Nephron progenitor cell (in vitro differentiated cells): ENCODE measurements at places on chromosomes 16 and 17.

DNA sequence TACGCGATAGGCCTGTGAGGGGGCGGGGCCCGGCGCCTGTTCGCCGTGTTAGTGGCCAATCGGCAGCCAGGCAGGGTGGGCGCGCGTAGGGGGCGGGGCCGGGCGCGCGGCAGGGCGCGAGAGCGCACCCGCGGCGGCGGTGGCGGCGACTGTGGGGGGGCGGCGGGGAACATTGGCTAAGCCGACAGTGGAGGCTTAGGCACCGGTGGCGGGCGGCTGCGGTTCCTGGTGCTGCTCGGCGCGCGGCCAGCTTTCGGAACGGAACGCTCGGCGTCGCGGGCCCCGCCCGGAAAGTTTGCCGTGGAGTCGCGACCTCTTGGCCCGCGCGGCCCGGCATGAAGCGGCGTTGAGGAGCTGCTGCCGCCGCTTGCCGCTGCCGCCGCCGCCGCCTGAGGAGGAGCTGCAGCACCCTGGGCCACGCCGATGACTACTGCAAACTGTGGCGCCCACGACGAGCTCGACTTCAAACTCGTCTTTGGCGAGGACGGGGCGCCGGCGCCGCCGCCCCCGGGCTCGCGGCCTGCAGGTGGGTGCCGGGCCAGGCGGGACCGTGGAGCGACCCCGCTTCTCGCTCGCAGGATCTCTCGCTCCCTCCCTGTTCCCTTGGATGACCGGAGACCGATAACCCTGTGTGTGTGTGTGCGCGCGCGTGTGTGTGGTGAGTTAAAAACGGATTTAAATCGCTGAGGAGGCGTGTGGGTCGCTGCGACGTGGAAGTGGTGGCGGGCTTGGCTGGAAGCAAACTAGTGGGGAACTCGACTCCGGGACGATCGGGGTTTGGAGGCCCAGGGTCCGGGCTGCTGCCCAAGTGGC, at the start of gene NFATC3:
NFATC3 (plus strand) TSS at position 112 of the 813 bp plus-strand sequence; CDS start at position 424, 312 bp downstream.
- H3K36me3 ChIP-seq, result no peaks in the 10 kb centered on the region
- H3K27ac ChIP-seq, result peak within 1 kb of the TSS; percentile 99
- peaks cover 67% of the 10 kb centered on the region for H3K4me1 ChIP-seq

GRCh38 chr17:7011942-7012254, 526 bp upstream of the RNASEK start:
- no peaks in the 10 kb centered on the region for H3K27me3 ChIP-seq
- DNase-seq, result no peak
- H3K4me3 ChIP-seq, result peak overlapping the region; percentile 99
- H3K27ac ChIP-seq, result peak overlapping the region; percentile 100
- H3K4me1 ChIP-seq, result peaks cover 66% of the 10 kb centered on the region

- no peak overlapping the region for H3K27ac ChIP-seq
- no peak for DNase-seq
- H3K27me3 ChIP-seq, result peaks cover 3% of the 10 kb centered on the region
- peaks cover 72% of the 10 kb centered on the region for H3K36me3 ChIP-seq
- no peak overlapping the region for H3K4me3 ChIP-seq
These were observed 5.8 kb downstream of the TXNDC11 start for GRCh38 chr16:11736903-11737302.

GRCh38 chr16:83356266-83356665, 451.5 kb upstream of the HSBP1 start:
- H3K4me1 ChIP-seq, result peaks cover 5% of the 10 kb centered on the region
- no peaks in the 10 kb centered on the region for H3K36me3 ChIP-seq
- peak; percentile 35 for DNase-seq

- H3K4me3 ChIP-seq, result no peak overlapping the region
- no peak for DNase-seq
- H3K27ac ChIP-seq, result no peak overlapping the region
- peaks cover 78% of the 10 kb centered on the region for H3K36me3 ChIP-seq
These were observed 134.2 kb downstream of the ABCC1 start for GRCh38 chr16:16083421-16084156.

DNA sequence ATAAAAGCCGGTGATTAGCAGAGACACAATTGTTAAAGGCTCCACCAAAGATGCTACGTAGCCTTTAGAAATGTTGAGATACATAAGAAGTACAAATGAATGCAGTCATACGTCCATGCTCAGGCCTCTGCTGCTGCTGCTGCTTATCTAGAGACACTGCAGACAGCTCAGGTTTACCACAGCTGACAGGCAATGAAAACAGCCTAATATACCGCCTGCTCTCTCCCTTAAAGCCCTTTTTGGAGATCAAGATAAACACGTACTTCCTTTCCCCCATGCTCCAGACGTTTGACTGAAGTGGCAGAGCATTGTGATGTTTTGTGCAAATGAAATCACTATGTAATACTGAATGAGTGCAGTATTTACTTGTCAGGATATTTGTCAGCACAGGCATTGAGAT, 185.3 kb downstream of the AATF start:
- H3K36me3 ChIP-seq, result peaks cover 18% of the 10 kb centered on the region
- peak overlapping the region; percentile 52 for H3K4me3 ChIP-seq
- DNase-seq, result peak; percentile 19
- H3K27ac ChIP-seq, result peak overlapping the region; percentile 99
- H3K4me1 ChIP-seq, result peaks cover 86% of the 10 kb centered on the region

DNA sequence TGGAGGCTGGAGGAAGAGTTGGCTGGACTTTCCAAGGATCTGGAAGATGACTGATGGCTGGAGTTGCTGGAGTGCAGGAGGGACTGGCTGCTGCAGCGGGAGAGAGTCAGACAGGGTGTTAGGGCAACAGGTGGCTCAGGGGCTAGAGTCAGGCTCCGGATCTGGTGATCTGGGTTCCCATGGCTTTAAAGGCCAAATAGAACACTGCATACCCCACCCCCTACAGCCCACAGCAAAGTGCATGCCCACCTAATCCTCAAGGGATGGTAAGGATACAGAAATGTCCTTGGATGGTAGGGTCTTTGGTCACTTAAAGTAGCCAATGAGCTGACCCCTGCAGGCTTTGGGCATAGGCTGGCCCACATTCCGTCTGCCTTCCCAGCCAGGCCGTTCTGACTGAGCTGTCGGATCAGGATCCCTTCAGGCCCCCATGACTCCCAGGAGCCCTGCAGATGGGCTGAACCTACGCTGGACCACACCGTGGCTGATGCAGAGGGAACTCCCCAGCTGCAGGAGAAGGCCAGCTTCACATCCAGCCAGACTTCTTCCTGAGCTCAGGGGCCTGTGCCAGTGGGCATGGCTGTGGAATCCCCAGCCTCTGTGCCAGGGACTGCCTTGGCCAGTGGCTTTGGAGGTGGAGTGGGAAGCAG, 13.9 kb downstream of the TNS4 start:
- H3K4me1 ChIP-seq, result peaks cover 74% of the 10 kb centered on the region
- no peak overlapping the region for H3K4me3 ChIP-seq
- H3K36me3 ChIP-seq, result no peaks in the 10 kb centered on the region
- DNase-seq, result no peak
- no peak overlapping the region for H3K27ac ChIP-seq
- no peaks in the 10 kb centered on the region for H3K27me3 ChIP-seq

DNA sequence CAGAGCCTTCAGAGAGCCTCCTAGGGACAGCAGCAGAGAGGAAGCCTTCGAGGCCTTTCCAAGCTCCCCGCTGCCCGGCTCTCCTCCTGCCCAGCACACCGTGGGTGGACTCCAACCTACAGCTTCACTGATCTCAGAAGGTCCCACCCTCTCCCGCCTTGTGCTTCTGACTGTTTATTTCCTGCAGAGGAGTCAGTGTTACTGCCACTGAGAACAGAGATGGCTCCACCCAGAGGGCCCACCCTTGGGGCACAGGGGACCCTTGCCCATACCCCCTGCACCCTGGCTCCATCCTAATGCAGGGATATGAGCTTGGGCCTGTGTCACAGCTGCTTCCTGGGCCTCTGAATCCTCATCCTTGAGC, 52.8 kb upstream of the TOB1 start:
- H3K27me3 ChIP-seq, result peaks cover 16% of the 10 kb centered on the region
- peaks cover 86% of the 10 kb centered on the region for H3K4me1 ChIP-seq
- H3K36me3 ChIP-seq, result no peaks in the 10 kb centered on the region
- no peak overlapping the region for H3K4me3 ChIP-seq
- no peak overlapping the region for H3K27ac ChIP-seq

GRCh38 chr17:8997994-8998628, 23.2 kb upstream of the NTN1 start:
- H3K27me3 ChIP-seq, result peaks cover 39% of the 10 kb centered on the region
- H3K4me1 ChIP-seq, result peaks cover 19% of the 10 kb centered on the region
- no peak overlapping the region for H3K27ac ChIP-seq
- DNase-seq, result peak; percentile 75
- no peaks in the 10 kb centered on the region for H3K36me3 ChIP-seq

DNA sequence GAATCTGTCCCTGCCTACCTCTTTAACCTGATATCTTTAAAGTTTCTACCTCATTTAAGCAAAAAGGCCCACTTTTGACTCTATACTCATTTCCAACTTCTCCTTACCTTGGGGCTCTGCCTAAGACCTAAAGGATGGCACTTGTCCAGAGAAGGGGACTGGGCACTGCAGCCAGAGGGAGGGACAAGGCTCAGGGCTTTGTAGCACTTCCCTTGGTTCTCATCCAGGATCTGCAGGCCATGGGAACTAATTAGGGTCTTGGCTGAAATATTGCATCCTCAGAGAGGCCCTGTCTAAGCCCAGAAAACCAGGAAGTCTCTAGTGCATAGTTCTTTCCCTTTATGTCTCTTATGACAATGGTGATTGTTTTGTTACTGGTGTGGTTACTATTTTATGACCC, 37.3 kb downstream of the IRX5 start:
- DNase-seq, result no peak
- no peak overlapping the region for H3K27ac ChIP-seq
- H3K4me1 ChIP-seq, result no peaks in the 10 kb centered on the region
- H3K4me3 ChIP-seq, result no peak overlapping the region
- no peaks in the 10 kb centered on the region for H3K36me3 ChIP-seq
- H3K27me3 ChIP-seq, result peaks cover 98% of the 10 kb centered on the region

- peaks cover 8% of the 10 kb centered on the region for H3K27me3 ChIP-seq
- H3K4me1 ChIP-seq, result peaks cover 14% of the 10 kb centered on the region
- no peak overlapping the region for H3K27ac ChIP-seq
- no peaks in the 10 kb centered on the region for H3K36me3 ChIP-seq
These were observed 2.1 kb upstream of the SMIM22 start for GRCh38 chr16:4792951-4793513.

DNA sequence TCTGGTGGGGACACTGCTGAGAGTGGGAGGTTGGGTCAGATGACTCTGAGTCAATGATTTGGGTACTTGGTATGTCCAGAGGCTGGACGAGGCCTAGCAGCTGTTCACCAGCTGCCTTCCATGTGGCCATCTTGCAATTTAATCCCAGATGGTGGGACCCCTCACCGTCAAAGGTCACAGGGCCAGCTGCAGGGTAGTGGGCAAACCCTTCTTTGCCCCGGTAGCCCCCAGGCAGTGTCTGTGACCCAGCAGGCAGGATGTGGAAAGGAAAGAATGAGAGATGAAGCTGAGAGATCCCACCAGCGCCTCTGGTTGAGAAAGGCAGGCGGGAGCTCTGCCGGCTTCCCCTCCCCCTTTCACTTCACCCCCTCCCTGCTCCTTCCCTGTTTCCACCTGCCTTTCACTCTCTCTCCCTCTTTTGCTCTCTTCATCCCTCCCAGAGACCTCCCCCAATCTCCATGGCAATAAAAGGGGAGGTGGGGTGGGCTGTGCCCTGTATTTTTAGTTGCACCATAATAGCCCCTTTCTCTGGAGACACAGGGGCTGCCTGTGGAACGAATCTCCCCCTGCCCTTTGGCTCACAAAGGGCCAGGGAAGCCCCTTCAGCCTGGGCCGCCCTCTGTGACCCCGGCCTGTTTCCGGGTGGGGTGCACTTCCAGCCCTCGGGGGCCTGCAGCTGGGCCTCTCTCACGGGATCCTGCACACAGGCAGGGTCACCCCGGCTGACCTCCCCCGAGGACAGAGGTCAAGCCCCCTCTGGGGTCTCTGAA, 20.2 kb downstream of the CDK5RAP3 start:
- H3K27me3 ChIP-seq, result peaks cover 16% of the 10 kb centered on the region
- H3K27ac ChIP-seq, result peak overlapping the region; percentile 67
- peak; percentile 74 for DNase-seq
- H3K36me3 ChIP-seq, result peaks cover 6% of the 10 kb centered on the region
